ENCODE measurements at places on chromosomes 12 and 14.

DNA sequence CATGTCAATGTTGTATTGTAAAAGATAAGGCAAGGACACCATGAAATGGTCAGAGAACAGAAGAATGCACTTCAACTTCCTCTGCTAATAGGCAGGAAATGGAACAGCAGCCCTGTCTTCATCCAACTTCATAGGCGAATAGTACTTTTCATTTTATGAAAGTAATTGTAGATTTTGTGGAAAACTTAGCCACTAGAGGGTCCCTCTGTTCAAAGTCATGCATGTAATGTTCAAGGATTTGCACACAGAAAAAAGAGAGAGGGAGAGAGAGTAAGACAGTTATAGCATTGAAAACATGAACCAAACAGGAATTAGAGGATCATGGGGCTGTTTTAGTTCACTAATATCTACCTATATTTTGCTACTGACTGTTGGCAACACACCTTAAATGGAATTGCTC, 172.2 kb downstream of the FLRT2 start:
- DNase-seq, result no peak

GRCh38 chr12:103841690-103842584, 903 bp upstream of the NT5DC3 start:
- DNase-seq, result no peak

DNA sequence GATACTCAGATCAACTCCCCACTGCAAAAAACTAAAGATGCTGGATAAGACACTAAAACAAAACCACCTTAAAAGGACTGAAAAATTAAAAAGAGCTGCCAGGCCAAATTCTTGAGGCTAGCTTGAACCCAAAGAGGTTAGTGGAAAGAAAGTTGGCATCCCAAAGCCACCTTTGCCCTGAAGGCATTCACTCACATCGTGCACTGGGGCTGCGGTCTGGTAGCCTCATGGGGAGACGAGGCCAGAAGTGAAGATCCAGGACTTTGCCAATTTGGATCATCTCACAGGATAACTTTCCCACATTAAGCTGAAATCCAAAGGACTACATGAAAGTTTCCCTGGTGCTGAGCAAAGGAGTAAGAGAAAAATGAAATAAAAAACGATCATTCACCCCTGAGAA, 63.9 kb downstream of the EFCAB11 start:
- DNase-seq, result no peak

DNA sequence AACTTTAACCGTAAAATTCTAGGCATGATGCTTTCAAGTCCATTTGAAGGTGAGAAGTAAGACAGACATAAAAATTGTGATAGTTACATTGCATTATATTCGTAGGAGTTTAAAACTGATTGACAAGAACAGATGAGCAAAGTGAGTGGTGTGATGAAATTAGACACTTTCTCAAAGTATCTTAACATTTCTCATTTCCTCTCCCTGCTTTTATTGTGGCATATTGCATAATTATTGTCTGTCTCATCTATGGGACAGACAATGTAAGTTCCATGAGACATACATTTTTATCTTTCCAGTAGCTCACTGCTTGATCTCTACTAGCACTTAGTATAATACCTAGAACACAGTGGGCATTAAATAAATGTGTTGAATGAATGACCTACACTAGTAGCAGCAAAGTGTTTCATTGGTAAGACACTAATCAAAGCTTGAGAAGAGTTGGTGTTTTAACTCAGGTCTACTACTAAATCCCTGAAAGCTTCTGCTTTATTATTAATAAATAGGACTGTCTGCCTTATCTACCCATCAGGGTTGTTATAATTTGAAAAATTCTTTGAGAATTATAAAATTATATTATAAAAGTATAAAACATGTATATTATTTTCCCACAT, 19.0 kb downstream of the A2M start:
- no peak for DNase-seq

DNA sequence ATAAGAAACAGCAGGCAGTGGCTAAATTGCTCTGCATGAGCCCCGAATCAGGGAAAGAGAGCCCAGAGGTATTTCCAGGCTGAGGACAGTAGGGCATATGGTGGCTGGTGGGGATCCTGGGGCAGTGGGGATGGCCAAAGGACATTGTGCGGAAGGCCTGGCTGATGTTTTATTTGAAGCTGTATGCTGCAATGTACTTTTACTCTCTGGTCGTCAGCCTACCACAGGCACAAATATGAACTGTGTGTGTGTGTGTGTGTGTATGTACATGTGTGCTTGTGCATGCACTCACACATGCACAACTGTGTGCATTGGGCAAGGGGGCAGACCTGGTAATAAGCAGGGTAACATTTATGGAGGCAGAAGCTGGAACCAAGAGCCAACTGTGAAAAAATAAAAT, 74.7 kb upstream of the GZMB start:
- no peak for DNase-seq

DNA sequence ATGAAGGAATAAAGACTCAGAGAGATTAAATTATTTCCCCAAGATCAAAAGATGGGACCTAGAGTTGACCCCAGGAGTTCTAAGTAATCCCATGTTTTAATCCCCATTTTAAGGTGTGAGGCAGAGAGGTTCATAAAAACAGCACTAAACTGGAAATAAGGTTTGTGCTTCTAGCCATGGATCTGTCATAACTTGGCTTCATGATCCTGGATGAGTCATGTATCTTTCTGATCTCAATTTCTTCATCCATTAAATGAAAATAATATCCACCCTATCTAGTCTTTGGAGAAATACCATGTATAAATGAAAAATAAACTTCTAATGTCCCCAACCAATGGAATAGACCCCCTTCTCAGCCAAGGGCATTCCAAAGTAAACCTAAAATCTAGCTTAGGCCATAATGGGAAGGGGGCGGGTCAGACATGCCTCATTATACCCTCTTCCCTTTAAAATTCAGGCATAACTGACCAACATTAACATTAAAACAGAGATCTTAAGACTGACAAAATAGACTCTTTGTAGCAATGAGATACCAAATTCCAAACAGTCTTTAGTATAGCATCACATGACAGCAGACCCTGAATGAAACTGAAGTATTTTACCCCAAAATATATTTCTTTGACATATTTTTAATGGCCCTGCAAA, 47.8 kb downstream of the SLC41A2 start:
- no peak for DNase-seq

GRCh38 chr14:36430662-36431084, 89.4 kb downstream of the NKX2-1 start:
- DNase-seq, result no peak

DNA sequence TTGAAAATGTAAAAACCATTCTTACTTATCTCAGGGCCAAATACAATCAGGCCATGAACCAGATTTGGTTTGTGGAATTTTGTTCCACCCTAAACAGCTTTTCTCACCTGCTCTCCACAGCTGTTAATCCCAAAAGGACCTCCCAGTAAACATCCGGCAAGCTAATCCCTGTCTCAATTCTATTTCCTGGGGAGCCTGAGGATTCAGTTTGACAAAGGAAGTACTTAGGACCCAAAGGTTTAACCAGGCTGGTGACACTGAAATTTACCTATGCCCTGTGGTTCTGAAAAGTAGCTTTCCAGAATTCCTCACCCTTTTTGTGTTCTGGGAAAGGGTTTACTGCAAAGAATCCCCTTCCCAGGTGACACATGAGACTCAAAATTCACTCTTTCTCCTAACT, 15.0 kb downstream of the CAPZA3 start:
- DNase-seq, result no peak

Data from NCI-H187 (cell line).